ENCODE measurements at places on chromosomes 6 and 20.

DNA sequence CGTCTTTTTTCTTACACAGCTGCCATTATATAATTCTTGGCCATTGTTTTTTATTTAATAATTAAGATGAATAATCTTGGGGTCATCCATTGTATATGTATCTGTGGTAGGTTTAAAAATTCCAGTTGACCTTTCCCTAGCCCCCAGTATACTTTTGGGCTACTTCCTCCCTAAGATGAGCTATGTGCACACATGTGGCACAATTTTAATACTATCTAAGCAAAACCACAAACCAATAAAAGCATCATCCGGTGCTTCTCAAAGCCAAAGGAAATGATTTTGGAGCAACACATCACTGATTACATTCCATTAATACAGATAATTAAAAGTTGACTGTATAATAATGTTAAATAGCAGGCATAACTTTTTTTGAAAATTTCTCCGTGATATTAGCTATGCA, 161.2 kb downstream of the ATXN1 start:
- DNase-seq: no peak

GRCh38 chr6:110173506-110174132, 5.9 kb downstream of the WASF1 start:
- no peak for DNase-seq

DNA sequence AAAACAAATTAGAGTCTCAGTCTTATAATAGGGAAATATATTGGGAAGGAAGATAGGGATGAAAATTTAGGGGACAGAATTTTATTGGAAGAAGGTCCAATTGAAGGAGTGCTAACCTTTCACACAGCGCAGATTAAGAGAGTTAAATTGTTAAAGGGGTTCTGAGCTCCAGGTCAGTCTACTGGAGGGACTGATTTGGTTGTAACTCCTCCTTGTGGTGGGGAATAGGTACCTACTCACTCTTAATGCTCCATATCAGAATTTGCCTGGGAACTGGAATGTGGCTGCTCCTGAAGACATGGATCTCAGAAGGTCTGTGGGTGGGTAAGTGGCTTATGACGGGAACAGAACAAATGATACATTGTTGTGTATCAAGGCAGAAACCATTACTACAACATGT, 143.5 kb downstream of the FLRT3 start:
- no peak for DNase-seq

- DNase-seq: no peak
These were observed 37.9 kb upstream of the KCNK16 start for GRCh38 chr6:39360378-39360777.

DNA sequence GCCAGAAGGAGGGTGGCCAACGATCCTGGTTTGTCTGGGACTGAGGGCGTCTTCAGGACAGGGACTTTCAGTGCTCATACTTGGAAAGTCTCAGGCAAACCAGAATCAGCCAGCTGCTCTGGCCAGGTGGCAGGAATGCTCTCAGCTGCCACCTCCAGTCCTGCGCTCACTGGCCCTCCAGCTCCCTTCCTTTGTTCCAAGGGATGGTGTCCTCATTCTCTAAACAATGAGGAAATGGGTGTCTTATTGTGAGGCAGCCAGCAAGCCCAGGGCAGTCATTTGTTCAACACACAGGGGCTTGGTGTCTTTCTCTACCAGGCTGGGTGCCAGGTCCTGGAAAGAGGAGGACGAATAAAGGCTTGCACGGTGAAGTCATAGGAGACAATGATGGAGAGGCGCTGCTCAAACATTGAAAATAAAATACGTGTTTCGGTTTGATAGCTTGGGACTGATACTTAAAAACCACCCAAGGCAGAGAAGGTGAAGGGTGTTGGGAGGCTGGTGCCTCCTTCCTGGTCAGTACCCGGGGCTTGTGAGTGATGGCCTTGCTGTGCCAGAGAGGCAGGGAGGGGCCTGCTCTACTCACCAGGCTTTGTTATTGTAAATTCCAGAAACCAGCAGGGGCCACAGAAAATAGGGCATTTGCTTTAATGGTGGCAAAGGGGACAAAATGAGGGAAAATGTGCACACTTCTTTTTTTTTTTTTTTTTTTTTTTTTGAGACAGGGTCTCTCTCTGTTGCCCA, 11.3 kb upstream of the TMEM181 start:
- no peak for DNase-seq
